AG04449 (cell line): ENCODE measurements at places on chromosomes 13 and 19.
A peak's percentile ranks its signal among the peaks of the same experiment; 100 is the strongest.

- DNase-seq: no peak
These were observed 157.7 kb downstream of the ZNF536 start for GRCh38 chr19:30529876-30530275.

- DNase-seq: no peak
These were observed 30.7 kb downstream of the SLC25A42 start for GRCh38 chr19:19094513-19094912.

GRCh38 chr19:52028780-52029123, 573 bp upstream of the ZNF614 start:
- no peak for DNase-seq

DNA sequence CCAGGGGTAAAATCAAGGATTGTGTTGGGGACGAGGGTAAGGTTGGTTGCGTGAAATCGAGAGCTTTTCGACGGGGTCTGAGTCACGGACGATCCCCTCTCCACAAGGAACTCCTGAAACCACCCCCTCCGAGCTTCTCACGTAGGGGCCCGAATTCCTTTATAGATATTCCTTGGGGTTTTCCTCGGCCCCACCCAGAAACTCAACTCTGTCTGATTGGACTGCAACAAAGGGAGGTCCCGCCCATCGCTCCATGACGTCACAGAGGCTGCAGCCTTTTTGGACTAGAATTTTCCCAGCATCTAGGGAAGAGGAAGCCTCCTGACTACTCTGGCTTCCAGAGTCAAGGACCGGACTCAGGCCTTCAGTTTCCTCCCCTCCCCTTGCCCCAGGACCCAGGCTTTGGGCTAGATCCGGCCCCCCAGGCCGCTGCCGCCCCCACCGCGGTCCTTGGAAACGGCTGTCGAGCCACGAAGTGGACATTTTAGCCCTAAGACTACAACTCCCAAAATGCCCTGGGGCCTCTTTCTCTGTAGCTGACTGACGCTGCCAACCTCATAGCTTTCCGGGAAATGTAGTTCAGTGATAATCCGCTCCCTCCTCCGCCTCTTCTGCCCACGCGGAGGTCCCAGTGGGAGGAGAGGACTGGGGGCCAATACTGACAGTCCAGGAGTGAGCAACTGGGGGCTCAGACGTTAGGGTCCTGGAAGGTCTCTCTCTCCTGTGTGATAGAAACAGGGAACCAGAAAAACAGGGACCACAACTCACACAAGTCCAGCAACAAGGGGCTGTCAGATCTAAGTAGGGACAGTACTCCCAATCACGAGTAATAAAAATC, at the start of gene IZUMO1:
IZUMO1 (minus strand) TSS at position 172 of the 838 bp plus-strand sequence. CDS start 1,050 bp downstream, outside the sequence.
- DNase-seq: peak; percentile 33

DNA sequence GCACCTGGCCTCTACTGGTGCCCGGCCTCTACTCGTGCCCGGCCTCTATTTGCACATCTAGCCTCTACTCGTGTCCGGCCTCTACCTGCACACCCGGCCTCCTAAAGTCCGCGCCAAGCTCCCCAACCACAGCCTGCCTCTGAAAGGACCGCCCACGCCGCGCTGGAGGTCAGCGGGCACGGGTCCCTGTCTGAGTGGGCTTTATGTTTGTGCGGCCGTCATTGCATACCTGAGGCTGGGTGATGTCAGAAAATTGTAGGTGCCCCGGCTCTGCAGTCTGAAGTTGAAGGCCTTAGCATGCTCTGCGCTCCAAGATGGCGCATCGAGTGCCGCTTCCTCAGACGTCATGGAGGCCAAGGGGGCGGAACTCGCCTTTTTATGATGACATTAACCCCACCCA, 1.1 kb downstream of the ZNF135 start:
- no peak for DNase-seq

DNA sequence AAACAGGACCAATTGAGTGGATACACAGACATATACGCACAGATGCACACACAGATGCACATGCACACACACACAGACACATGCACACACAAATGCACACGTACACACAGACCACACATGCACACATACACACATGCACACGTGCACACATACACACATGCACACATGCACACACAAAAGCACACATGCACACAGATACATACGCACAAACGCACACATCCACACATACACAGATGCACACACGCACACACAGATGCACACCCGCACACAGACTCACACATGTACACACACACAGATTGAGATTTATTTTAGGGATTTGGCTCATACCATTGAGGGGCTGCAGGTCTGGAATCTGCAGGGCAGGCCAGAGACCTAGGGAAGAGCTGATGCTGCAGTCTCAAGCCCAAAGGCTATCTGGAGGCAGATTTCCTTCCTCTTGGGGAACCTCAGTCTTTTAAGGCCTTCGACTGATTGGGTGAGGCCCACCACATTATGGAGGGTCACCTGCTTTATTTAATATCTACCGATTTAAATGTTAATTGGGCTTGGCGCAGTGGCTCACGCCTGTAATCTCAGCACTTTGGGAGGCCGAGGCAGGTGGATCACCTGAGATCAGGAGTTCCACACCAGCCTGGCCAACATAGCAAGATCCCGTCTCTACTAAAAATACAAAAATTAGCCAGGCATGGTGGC, 22.6 kb downstream of the TMPRSS9 start:
- no peak for DNase-seq

- DNase-seq: no peak
These were observed 39.4 kb downstream of the ADPRHL1 start for GRCh38 chr13:113413898-113414282.

DNA sequence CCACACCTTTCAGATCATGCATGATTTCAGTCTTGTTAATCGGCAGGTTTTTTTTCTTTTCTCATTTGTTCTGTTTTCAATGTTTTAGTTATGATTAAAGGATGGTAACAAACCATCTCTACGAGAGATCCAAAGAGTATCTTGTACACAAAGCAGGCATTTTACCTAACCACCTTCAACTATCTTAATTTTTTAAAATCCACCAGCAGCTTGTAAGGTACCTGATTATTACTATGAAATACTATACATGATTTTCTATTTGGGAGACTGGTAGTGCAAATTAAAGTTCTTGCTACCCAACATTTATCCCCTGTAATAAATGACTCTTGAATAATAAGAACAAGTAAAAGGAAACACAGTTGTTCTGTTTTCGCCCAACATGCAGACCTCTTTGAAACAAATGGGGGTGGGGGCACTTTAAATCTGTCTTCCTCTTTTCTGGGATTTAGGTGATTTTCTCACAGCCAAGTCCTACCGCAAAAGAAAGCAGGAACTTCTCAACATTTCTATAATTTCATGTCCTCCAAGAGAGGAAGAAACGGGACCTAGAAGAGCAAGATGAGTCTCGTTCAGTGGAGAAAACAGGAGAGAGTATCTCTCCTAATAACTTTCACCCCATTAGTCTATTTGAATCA, 3.6 kb downstream of the POU4F1 start:
- DNase-seq: no peak

DNA sequence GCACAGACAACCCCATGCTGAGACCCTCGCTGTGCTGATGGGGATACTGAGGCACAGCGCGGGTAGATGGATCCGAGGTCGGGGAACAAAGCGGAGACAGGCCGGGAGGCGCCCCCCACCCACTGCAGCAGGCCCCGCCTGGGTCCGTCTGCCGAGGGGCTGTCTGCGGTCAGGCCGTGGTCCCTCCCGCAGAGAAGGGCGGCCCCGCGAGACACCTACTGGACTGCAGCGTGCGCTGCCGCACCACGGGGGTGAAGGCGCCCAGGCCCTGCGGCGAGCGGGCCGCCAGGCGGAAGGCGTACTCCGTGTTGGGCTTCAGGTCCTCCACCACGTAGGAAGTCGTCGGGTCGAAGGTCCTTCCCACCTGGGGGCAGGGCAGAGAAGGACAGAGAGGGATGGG, 101.9 kb downstream of the PTPRS start:
- DNase-seq: no peak

- DNase-seq: no peak
These were observed 6.8 kb upstream of the ERCC5 start for GRCh38 chr13:102838982-102839381.

DNA sequence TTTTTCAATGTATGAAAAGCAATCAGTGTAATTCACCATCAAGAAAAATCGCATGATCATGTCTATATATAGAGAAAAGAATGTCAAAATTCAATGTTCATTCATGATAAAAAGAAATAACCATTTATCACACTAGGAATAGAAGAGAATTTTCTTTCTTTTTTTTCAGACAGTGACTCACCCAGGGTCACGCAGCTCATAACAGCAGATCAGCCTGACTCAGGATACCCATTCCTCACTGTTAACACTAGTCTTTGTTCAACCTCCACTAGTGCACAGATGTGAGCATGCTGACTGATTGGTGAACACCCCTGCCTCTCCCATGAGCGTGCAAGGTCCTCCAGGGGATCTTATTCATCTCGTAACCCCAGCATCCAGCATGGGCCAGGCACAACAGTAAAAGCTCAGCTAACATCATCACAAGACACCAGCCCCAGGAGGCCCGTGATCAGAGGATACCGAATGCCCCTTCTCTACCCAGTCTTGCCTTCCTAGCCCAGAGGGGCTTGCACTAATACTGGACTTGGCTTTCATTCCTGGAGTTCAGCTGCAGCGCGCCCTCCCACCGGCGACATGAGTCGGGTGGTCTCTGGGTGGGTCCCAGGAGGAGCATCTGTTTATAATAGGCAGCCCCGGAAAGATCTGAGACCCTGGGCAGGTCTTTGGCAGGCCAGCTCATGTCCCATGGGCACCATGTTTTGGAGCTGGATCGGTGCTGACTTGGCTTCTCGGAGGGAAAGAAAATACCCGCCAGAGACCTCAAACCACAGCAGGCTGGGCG, 539.5 kb upstream of the SLC10A2 start:
- no peak for DNase-seq

GRCh38 chr13:42367831-42368230, 95.9 kb downstream of the AKAP11 start:
- DNase-seq: no peak

GRCh38 chr13:85537601-85538000, 261.6 kb downstream of the SLITRK6 start:
- no peak for DNase-seq

DNA sequence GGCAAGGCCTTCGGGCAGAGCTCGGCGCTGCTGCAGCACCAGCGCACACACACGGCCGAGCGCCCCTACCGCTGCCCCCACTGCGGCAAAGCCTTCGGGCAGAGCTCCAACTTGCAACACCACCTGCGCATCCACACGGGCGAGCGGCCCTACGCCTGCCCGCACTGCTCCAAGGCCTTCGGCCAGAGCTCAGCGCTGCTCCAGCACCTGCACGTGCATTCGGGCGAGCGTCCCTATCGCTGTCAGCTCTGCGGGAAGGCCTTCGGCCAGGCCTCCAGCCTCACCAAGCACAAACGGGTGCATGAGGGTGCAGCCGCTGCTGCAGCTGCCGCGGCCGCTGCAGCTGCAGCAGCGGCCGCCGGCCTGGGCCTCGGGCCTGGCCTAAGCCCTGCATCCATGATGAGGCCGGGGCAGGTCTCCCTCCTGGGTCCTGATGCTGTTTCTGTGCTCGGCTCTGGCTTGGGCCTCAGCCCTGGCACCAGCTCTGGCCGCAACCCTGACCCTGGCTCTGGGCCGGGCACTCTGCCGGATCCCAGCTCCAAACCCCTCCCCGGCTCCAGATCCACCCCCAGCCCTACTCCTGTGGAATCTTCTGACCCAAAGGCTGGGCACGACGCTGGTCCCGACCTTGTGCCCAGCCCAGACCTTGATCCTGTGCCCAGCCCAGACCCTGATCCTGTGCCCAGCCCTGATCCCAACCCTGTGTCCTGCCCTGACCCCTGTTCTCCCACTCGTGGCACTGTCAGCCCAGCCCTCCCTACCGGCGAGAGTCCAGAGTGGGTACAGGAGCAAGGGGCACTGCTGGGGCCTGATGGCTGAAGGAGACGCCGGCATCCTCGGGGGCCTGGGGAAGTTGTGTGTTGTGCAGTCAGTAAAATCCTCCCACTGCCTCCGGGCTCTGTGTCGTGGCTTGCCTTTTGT, 2.0 kb upstream of the MCOLN1 start:
- no peak for DNase-seq

DNA sequence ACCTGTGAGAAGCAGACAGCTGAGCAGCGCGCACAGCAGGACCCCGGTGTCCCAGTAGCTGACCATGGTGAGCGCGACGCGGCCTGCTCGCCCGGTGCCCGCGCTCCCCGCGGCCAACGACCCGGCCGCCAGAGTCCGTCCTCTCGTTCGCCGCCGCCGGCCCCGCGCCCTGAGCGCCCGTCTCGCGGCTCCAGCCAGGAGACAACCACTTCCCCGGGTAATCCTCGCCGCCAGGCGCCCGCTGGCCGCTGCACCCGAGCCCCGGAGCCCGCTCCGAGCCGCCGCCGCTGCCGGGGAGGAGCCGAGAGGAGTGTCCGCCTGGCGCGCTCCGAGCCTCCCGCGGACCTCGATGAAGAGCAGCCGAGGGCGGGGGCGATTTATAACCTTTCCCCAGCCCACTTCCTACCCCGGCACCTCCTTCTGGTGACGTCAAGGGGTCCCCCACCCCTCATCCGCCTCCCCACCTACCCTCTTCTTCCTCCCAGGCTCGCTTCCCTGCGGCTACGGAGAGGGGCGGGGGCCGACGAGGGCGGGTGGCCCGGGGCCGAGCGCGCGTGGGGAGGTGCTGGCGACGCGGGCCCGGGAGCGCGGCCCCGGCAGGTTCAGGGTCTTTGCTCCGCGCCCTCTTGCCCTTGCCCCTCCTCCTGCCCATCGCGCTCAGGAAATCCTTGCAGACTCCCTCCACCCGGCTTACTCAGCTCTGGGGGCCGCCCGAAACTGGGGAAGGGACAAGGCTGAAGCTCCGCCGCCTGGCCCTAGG, at the start of gene FLT1:
FLT1 (minus strand) TSS at position 351 of the 760 bp plus-strand sequence; CDS start at position 66, 285 bp downstream.
- no peak for DNase-seq

- DNase-seq: no peak
These were observed 24.1 kb downstream of the RFX2 start for GRCh38 chr19:6086068-6086788.

GRCh38 chr13:86608701-86609100, 809.5 kb upstream of the SLITRK6 start:
- DNase-seq: no peak

- no peak for DNase-seq
These were observed 1.8 kb downstream of the KMT2B start for GRCh38 chr19:35719402-35720162.

DNA sequence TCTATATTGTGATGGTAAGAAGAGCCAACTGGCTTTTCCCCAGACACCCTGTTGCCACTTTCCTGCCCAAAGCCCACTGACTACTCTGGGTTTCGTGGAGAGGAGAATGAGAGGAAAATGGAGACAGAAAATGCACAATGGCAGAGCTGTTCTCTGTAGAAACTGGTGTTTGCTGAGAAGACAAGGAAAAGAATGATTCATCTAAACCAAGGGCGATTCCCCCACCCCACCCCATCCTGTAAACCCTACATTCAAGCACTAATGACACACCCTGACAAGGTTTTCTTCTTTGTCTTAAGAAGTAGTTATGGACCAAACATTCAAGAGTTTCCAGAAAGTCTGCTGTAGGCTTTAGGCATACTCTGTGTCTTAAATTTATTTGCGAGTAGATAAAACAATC, 68.8 kb downstream of the DOCK9 start:
- DNase-seq: no peak

DNA sequence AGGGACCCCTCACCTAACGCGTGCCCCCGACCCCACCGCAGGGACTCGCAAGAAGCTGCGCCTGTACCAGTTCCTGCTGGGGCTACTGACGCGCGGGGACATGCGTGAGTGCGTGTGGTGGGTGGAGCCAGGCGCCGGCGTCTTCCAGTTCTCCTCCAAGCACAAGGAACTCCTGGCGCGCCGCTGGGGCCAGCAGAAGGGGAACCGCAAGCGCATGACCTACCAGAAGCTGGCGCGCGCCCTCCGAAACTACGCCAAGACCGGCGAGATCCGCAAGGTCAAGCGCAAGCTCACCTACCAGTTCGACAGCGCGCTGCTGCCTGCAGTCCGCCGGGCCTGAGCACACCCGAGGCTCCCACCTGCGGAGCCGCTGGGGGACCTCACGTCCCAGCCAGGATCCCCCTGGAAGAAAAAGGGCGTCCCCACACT, 4.7 kb upstream of the MYBPC2 start:
- peak; percentile 5 for DNase-seq
